Sigmoid colon (tissue), 7 donors: ENCODE measurements at places on chromosomes 2 and 18. TPM values are rescaled to one million over a fixed set of nuclear protein-coding genes. Genes with fewer than 3 reads are reported as not detected.

The MC5R gene
- total RNA-seq: not detected

The TMEM163 gene
- 1.4 TPM for total RNA-seq

The CNTNAP5 gene
- total RNA-seq: 1.5 TPM

The CNPPD1 gene
- 38.5 TPM for total RNA-seq

The NXPH2 gene
- total RNA-seq: 1.1 TPM

The AQP12A gene
- not detected for total RNA-seq

The PAX8 gene
- total RNA-seq: 0.41 TPM

The CABLES1 gene
- total RNA-seq: 4.3 TPM

The ASPRV1 gene
- 1.4 TPM for total RNA-seq

GRCh38 chr2:126616606-126617069 is 39.3 kb upstream of the GYPC start:
- DNase-seq: no peak

DNA sequence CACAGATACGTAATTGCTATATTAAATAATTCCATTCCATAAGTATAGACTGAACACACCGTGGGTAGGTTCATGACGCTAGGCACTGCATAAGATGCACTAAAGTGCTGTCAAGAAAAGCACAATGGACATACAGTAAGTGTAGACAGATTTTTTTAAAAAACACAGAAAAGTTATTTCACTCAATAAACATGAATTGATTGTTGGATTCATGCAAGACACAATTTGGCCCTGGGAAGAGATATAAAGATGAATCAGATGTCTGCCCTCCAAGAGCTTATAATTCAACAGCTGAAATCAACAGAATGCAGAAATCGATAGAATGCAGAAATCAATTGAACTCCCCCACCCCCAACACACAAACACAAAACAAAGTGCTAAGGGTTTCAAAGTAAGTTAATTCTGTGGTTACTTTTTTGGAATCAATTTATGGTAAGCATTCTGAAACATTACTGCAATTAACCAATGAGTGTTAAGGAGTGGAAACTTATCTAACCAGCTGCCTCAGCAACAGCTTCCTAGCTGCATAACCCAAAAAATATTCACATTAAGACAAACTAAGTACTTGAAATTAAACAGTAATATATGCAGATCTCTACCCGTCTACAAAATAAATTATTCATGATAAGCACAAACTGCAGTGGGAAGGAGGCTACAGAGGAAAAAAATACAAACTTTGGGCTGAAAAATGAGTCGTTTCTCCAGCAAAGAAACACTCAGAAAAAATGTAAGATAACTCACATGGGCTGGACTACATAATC is 1.6 kb downstream of the NBAS start:
- no peak for DNase-seq

- no peak for DNase-seq
Measured at GRCh38 chr2:162890690-162891311, 52.2 kb upstream of the KCNH7 start.

GRCh38 chr2:4020153-4020552 is 316.8 kb downstream of the DCDC2C start:
- DNase-seq: no peak

DNA sequence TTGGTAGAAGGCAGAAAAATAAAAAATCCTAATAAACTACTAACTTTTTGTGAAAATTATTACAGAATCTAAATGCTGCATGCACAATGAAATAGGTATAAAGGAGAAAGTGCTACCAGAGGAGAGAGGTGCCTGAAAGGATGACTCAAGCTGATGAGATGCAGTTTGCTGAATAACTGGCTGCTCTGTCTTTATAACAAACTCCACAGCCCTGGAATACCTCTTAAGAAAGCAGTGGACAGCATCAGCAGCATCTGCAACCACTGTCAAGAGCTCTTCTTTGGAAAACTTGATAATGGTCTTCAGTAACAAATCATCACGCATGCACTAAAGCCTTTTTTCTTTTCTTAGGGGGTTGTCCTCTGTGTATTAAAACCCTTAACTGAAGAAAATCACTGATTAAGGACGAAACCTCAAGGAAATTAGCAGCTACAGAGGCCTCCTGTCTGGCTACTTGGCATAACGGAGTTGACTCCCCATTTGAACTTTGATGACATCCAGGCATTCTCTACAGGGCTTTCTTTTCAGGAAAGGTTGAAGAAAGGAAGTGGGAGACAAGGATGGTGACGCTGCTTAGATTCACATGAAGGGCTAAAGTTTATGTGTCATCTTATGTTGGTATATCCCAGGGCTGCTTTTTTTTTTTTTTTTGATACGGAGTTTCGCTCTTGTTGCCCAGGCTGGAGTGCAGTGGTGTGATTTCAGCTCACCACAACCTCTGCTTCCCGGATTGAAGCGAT is 28.8 kb downstream of the WDFY1 start:
- DNase-seq: no peak

- DNase-seq: no peak
Measured at GRCh38 chr18:75801178-75801577, 373.7 kb upstream of the SMIM21 start.

- no peak for DNase-seq
Measured at GRCh38 chr2:62577994-62578781, 72.2 kb upstream of the TMEM17 start.

- DNase-seq: no peak
Measured at GRCh38 chr18:75365837-75366236, 61.7 kb downstream of the SMIM21 start.

- DNase-seq: no peak
Measured at GRCh38 chr2:67564626-67565025, 167.5 kb downstream of the ETAA1 start.

DNA sequence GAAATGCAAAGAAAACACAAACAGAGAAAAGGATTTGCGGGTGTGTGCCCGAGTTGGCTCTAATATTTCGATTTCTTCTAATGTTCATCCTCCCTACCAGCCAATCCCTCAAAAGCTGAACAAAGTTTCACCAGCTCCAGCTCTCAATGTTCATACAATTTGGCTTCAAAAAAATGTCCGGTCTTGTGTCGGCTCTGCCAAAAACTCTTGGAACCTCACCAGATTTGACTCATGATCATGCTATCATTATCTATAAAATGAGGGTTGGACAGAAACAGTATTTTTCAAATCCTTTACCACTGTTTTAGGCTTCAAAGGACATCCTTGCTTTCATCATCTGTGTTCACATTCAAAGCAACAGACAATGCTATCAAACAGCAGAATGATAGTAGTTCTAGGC is 88.2 kb downstream of the CRACDL start:
- no peak for DNase-seq

DNA sequence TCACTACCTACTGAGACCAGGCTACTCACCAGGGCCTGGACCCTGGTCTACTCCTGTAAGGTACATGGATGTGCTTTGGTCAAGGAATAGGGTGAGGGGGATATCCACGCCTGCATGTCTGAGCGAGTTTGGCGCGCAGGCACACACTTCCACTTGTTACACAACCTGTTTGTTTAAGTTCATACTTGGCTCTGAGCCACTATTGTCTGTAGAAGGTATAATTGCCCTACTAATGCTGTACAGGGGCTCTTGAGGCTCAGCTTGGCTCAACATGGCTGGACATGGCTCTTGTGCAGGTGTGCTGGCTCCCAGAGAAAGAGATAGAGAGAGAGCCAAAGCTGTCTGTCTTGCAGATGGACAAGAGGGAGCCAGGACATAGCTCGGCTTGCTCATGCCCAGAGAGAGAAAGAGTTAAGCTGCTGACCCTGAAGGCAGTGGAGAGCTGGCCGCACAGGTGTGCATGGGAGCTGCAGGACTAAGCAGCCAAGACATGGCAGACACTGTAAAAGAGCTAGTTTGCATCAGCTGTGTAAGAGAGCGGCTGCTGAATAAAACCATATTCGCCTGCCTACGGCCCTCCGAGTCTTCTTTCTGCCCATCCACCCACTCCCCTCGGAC is 35.2 kb downstream of the NPPC start:
- no peak for DNase-seq

GRCh38 chr2:65092791-65093190 is 36.6 kb downstream of the CEP68 start:
- DNase-seq: no peak

- DNase-seq: no peak
Measured at GRCh38 chr2:193895226-193895625, 1700.5 kb upstream of the TMEFF2 start.

- no peak for DNase-seq
Measured at GRCh38 chr2:27441958-27442919, at the start of gene KRTCAP3. Gene KRTCAP3 (plus strand): TSS chr2:27442381. CDS start chr2:27442413, 32 bp downstream.

DNA sequence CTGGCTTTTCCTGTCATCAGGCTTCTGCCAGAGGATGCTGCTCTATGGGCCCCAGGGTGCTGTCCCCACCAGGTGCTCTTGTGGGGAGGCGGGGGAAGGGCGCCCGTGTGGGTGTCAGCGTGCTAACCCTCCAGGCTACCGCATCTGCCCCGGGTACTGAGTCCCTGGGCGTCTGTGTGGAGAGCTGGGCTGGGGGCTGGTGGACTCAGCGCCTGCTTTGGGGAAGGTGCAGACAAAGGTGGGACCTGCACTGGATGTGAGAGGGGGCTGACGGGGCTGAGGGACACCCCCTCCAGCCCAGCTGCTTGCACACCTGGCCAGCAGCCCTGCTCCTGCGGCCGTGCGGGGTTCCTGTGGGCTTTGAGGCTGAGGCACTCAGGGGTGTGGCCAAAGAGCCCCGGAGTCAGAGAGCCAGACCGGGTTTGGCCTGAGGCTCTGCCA is 120.7 kb upstream of the PXDN start:
- DNase-seq: no peak

GRCh38 chr2:136212426-136213378 is 94.8 kb upstream of the CXCR4 start:
- DNase-seq: no peak

DNA sequence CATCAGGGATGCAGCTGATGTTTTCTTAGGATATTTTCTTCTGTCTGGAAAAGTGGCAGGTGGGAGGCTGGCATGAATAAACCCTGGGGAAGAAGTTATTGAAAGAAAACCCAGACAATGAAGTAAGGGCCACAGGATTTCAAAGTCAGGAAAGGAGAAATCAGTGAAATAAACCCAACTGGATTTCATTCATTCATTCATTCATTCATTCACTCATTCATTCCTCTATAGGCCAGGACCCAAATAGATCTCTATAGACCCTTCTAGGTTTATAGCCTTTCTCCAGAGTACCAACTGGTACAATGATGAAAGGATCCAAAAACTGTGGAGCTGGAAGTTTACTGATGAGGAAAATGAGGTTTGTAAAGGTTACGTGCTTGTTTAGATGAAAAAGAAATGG is 67.3 kb upstream of the DNMT3A start:
- DNase-seq: no peak

DNA sequence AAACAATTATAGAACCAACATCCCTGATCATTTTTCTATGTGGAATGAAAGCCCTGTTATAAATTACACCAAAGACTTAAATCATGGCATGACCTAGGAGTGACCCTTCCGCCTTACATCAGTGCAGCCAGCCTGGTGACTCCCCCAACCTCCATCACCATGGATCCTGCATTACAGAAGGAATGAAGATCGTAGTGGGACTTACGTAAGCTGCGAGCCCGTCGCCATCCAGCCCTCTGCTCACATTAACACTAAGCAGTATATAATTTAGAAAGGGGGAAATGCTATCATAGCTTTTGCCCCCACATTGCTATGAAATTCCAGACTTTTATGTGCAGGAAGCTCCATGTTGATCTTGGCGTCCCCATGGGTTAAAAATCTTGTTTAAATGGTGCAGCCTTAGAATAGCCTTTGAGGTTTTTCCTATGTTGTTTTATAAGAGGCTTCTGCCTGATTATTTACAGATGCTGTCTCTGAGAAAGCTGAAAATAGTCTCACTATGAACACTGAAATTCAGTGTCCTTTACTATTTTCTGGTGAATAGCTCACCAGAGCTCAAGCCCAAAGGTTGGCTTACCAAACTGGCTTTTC is 76.3 kb downstream of the COLEC12 start:
- DNase-seq: no peak

- DNase-seq: no peak
Measured at GRCh38 chr2:10234013-10234306, 68.7 kb upstream of the HPCAL1 start.

DNA sequence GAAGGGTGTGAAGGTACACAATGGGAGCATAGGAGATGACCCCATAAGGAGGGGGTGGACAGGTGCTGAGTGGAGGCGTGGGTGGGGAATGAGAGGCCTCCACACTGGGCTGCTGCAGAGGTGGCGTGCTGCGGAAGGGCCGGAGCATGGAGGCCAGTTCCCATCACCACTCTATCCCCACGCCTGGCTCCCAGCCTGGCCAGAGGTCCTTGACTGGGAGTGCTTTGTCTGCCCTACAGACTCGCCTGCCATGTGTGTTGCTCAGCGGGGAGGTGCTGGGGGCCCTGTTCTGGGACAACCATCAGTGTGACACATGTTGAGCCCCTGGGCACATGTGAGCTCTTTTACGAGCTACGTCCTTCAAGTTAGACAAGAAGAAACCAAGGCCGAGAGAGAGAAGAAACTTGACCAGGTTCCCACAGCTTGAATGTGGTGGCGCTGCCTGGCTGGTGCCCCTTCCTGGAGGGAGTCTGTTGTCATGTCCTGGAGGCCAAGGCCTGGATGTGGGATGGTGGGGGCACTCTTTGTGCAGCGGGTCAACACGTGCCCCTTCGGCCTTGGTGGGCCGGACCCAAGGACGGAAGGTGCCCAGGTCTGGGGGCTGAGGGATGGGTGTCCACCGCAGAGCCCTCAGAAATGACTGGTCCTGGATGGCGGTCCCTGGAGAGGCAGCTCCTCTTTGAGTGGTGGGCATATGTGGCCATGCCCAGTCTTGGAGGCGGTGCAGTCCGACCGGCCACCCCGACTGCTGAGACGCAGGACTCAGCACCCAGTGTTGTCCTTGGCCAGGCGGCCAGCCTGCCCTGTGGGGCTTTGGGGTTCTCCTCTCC is 1.2 kb upstream of the INPP5D start:
- DNase-seq: peak; percentile 59

DNA sequence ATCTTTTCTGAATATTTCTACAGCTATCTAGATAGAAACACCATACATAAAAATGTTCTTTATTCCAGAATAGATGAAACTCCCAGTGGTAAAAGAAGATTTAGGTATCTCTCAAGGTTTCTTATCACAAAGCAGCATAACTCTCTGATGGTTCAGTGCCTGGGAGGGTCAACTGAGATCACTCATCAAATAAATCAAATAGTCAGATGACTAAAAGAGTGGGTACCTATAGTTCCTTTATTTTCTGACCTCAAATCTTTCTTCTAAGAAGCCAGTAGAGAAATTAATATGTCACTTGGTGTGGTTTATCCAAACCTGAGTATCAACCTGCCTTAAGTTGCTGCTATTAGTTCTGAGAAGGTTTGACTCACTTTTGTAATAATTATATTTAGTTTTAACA is 120.9 kb downstream of the TMEFF2 start:
- DNase-seq: no peak

DNA sequence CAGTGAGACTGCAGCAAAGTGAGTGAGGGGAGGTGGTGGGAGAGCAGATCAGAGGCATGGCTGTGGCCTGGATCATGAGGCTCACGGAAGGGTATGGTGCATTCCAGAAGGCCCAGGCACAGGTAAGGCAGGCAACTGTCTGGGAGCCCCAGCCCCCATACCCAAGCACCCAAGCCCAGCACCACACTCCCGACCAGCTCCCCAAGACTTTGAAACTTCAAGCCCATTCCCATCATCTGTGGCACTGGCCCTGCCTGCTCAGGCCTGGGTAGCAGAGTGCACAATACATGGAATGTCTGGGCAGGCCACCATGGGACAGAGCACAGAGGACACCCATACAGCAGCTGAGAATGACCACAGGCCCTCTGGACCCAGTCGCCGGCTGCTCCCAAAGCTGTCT is 202.6 kb upstream of the ARL4C start:
- DNase-seq: no peak

- no peak for DNase-seq
Measured at GRCh38 chr2:113080134-113080533, 12.4 kb downstream of the IL1F10 start.
